ENCODE measurements at places on chromosomes 11 and 22.

DNA sequence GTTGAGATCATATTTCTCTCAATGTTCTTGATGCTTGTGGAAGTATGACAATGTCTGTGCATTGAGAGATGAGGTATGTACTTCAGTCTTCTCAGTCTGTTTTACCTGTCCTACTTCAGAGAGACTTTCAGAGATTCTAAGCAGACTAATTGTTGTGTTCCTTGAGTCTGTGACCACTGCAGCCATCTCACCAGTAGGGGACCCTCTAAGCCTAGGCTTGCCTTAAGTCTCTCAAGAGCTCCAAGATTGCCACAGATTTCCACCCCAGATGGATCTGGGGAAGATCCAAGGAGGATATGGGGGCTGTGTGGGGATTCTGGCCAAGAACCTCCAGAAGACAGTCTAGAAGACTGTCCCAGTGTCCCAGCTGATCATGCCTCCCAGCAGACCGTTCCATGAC lies 179.9 kb upstream of the PLET1 start:
- DNase-seq: no peak

DNA sequence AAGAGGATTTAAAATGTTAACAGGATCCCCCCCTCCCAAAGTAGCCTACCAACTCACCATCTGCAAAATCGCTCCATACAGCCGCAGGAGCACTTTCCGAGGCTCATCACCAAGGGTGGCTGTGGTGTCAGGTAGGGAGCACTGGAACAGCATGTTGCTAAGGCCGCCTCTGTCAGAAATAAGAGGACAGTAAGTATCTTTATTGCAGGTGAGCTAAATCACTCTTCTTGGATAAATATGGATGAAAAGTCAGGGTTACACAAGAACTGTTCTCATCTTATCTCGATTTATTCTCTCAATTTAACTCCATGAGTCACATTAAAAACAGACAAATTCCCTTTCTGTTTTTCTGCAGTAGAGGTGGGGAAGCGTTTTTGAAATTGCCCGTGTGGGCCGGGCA lies 24.2 kb downstream of the CHKA start:
- DNase-seq: no peak

DNA sequence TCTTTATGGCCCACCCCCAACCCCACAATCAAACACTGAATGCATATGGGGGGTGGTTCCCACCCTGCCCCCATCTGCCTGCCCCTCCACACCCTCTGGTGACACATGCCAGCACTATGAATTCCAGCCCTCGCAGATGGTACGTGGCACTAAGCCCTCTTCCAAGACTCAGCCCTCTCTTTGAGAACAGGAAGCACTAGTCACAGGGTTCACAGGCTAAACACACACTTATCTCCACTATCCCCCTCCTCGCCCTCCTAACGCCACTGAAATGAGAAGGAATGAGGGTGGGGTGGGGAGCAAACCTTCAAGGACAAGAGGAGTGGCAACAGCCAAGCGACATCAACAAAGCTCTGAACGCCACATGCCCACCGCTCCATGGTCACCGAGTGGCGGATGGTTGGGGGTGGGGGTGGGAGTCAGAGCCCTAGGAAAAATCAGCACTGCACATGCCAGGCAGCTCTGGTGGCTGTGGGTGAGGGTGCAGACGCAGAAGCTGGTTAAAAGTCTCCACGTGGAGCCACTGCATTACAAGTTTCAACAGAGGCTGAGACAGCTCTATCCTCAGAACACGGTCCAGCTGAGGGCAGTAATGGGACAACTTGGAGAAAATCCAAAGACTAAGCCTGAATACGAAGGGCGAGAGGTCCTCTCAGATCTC lies 33.6 kb downstream of the TMEM184B start:
- DNase-seq: no peak

DNA sequence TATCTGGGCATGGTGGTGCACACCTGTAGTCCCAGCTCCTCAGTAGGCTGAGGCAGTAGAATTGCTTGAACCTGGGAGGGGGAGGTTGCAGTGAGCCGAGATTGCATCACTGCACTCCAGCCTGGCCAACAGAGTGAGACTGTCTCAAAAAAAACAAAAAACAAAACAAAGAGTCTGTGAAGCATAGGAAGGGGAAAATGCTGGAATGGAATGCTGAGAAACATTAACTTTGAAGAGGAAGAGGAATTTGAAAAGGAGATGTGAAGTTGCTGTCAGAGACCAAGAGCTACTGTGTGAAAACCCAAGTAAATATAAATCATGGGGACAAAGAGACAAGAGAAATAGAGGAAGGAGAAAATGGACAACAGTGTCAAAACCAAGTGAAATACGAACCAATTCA lies 455.1 kb upstream of the ARHGAP42 start:
- no peak for DNase-seq

DNA sequence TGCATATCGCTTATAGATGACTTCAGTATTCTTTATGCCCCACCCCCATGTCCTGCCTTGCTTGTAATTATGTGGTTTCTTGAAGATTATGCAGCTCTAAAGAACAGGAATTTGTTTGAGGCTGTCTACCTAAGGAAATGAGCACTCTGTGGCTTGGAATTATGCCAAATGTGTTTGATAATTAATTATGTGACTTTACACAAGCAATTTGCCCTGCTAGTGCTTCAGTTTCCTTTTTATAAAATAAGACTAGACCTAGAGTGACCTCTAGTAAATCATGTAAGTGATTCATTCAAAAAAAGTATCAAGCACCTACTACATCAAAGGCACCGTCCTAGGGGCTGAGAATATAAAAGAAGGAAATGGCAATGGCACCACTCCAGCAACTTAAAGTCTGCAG lies 491.5 kb upstream of the KIRREL3 start:
- no peak for DNase-seq

DNA sequence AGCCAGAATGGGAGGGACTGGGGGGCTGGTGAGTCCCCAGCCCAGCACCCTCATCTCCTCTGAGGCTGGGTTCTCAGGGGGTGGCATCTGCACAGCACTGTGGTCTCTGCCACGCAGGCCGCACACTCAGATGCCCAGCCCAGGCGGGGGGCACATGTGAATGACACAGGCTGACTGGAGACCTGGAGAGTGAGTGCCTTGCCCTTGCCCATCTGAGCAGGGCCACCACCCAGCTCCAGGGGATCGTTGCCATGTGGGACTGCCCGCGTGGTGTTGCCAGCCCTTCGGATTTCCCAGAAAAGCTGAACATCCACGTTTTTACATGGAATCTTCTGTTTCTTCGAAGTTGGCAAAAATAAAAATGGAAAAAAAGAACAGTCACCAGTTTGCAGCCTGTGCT lies 18.9 kb downstream of the PRDM11 start:
- no peak for DNase-seq

- no peak for DNase-seq
Observed at GRCh38 chr22:36764641-36765040, 11.3 kb downstream of the IFT27 start.

- DNase-seq: no peak
Observed at GRCh38 chr11:18320617-18321016, 1.3 kb downstream of the HPS5 start.

- peak; percentile 28 for DNase-seq
Observed at GRCh38 chr11:47186700-47187695, 764 bp upstream of the PACSIN3 start.

GRCh38 chr11:72541257-72541974 lies 107.1 kb upstream of the CLPB start:
- DNase-seq: no peak

DNA sequence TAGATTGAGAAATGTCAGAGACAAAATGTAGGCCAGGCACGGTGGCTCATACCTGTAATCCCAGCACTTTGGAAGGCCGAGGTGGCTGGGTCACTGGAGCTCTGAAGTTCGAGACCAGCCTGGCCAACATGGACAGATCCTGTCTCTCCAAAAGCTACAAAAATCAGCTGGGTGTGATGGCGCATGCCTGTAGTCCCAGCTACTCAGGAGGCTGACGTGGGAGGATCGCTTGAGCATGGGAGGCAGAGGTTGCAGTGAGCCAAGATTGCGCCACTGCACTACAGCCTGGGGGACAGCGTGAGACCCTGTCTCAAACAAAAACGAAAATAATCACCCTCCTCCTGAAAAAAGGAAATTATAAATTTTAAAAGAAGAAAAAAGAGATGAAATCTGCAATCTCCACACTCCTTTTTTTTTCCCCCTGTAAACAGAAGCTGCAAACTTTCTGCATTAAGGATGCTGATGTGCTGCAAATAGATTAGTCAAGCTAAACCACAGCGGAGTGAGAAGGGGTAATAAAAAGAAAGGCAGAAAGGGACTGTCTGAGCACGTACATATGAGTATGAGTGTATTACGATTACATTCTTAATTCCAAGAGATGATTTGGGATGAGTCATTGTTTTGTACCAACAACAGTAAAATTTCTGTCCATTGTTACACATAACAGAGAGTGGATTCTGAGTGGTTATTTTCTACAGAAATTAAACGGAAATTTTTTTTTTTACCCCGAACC lies 87.3 kb downstream of the SIK3 start:
- no peak for DNase-seq

DNA sequence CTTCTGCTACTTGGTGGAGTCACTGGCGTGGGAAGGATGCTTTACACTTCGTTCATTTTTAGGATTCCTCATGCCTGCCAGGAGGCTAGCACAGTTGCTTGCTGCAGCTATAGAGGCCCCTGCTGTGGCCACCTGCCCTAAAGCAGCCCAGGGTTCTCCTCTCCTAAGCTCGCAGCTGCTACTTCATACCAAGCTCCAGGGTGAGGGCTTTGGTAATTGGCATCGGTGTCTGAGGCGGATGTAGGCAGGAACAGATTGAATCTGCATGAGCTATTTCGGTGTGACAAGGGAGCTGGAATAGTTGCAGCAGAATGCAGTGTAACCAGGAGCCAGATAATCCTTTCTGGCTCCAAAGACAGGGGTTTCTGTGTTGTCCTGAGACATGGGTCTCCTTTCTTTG lies 133.1 kb downstream of the MICAL2 start:
- DNase-seq: no peak

DNA sequence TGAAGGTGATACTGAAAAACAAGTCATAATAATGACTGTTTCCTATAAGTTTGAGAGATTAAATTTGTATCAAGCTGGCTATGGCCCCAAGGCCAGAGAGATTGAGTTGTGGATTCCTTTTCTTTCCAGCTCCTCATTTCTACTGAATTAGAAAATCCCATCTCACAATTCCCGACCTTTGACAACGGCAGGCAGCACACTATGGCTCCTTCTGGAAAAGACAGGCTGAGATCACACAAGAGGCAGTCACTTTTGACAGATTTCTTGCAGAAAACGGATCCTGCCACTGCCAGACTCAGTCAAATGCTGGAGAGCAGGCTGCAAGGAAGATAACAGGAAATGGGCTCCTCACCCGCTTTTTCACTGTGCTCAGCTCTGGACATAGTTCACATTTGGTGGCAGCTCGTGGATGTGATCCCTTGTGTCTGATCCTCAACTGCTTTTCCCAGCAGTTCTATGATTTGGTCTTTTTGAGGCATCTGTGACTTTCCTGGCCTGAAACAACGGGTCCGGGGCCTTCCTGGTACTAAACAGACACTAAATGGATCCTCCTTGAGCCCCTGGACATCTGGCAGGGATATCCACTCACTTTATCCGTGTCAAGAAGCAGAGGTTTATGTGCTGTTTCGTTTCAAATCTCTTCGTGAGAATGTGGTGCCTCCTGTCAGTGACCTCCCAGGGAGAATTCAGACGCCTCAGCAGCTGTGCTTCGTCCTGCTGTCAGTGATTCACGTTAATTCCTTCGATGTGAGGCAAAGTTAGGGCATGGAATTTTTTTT lies 26.1 kb upstream of the RTL6 start:
- DNase-seq: no peak

GRCh38 chr11:64234647-64235379 lies 429 bp downstream of the VEGFB start:
- DNase-seq: peak; percentile 56

DNA sequence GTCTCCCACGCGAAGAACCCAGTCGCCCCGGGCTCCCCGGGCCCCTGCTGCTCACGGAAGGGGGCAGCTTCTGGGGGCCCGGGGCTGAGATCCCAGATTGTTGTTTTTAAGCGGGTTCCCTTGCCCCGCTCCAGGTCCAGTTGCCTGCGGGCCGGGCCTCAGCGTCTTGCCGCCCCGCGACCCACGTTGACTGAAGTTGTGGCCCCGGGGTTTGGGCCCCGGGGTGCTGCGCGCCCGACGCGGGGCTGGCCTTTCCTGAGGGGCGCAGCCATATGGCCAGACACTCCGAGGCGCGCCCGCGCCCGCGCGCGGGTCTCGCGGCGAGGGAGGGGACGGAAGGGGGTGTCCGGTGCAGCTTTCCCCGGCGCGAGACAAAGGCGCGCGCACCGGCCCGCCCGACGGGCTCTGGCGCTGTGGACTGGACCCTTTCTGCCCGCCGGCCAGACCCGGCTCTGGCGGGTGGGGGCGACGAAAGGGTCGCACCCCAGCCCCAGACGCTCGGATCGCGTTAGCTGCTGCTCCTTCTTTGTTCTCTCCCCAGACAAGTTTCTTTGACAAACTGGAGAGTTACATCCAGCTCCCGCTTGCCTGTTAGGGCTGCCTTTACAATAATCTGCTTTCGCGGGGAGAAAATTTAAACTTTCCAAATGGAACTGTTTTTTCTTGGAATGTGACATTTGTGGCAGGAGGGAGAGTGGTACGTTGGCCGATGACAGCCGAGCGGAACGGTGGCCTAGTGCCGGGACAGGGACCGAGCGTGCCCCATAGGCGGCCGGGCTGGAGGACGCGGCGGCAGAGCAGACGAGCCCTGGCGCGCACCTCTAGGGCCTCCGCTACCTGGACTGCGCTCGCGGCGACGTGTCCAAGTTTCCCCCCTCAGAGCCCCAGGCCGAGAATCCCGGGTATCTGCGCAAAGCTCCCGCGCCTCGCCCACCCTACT lies 716 bp downstream of the AMOTL1 start:
- no peak for DNase-seq

GRCh38 chr11:65569164-65569972 lies 909 bp upstream of the ZNRD2 start:
- no peak for DNase-seq

- no peak for DNase-seq
Observed at GRCh38 chr11:69541501-69542313, 60.2 kb downstream of the LINC01488 start.

GRCh38 chr22:38706901-38707195 lies 1.1 kb downstream of the GTPBP1 start:
- DNase-seq: no peak

- no peak for DNase-seq
Observed at GRCh38 chr11:14499178-14499559, 442 bp downstream of the COPB1 start.

DNA sequence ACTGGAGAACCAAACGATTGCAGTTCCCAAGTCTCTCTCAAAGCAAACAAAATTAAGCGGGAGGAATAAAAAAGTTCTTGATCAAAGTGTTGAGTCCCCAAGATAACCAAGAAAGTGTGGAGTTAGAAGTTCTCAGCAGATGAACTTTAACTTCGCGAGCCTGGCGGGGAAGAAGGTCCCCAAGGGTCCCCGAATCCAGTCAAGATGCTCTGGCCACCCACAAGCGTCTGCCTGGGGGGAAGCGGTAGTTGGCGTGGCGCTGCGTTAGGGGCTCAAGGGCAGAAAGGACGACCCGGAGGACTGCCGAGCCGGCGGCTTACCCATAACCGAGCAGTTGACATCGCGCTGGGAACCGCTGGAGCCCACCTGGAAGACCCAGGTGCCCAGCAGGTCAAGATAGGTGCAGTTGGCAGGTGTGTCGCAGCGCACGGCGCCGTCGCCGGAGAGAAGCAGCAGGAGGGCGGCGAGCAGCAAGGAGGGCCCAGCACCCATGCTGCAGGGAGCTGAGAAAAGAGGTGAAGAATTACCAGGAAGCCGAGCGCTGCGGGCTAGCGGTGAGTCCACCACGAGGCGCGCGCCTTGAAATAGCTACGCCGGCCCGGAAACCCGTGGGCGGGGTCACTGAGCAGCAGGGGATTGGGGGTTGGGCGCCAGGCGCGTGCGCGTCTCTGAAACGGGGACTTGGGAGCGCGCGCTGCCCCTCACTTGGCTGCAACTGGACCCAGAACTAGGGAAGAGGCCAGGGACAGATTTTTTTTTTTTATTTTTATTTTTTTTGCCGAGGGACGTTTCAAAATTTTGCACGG lies at the start of gene CTSC:
CTSC (minus strand) TSS at position 556 of the 806 bp plus-strand sequence; CDS start at position 492, 64 bp downstream.
- DNase-seq: peak; percentile 88
